ENCODE measurements at places on chromosomes 16 and 17.

- peak; percentile 95 for DNase-seq
Measured at GRCh38 chr16:4328046-4328781, 12.3 kb downstream of the GLIS2 start.

GRCh38 chr17:60080545-60080944 lies 1.8 kb upstream of the HEATR6 start:
- DNase-seq, result no peak

DNA sequence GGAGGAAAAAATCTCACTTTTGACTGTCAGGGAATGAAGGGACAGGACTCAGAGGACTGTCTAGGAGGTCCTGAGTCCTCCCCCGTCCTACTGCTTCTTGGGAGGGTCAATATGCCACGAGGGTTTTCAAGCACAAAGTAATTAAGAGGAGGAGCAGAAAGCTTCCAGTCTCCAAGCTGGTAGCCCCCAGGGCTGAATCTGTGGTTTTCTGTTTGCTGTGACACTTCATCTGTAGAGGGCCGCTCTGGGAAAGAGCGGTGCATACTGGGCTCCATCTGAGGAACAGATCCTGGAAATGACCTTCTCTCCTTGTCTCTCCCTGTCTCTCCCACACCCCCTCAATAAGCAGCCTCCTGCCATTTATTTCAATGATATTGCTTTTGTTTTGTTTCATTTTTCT lies 180.1 kb upstream of the SDK2 start:
- DNase-seq, result no peak

- no peak for DNase-seq
Measured at GRCh38 chr17:59620064-59620359, 317 bp downstream of the CLTC start.

DNA sequence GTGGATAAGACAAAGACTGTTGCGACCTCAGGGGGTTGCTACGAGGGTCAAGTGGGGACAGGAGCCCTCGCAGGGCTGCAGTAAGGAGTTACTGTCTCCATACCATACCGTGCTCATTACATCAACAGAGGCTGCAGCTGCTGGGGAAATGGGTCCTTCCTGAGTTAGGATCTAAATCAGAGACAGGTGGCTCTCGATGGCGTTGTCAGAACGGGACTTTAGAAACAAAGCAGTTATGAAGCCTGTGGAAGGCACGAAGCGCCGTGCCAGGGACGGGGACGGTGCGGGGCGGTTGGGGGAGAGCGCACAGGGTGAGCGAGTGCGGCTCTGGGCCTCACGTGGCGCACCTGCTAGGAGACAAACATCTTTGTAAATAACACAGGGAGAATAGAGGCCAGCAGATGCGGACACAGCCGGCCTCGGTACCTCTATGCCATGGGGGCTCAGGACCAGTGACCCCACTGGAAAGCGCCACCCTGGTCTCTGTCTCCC lies 34.4 kb downstream of the ZCCHC14 start:
- DNase-seq, result no peak

- DNase-seq, result no peak
Measured at GRCh38 chr16:53864819-53865493, 161.0 kb downstream of the FTO start.

DNA sequence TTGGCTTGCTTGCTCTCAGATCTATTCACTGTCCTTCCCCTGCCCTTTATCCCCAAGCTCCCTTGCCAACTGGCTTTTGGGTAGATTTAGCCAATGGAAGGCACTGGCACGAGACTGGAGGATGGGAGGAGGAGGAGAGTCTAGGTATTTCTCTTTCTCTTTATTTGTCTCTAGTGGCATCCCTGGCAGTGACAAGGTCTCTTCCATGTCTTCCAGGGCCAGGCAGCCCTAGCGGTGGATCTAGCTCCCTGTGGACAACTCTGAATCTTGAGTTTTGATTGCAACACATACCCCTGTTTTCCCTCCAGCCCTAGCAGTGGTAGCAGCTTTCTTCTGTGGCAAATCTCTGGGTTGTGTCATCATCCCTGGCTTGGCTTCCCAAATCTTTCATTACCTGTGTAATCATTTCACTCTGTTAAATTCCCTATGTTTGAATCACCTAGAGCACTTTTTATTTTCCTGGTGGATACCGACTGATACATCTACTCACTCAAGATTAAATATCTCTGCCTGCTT lies 171.1 kb upstream of the IRX6 start:
- no peak for DNase-seq

GRCh38 chr17:29390851-29391631 lies 878 bp downstream of the TAOK1 start:
- peak; percentile 43 for DNase-seq

DNA sequence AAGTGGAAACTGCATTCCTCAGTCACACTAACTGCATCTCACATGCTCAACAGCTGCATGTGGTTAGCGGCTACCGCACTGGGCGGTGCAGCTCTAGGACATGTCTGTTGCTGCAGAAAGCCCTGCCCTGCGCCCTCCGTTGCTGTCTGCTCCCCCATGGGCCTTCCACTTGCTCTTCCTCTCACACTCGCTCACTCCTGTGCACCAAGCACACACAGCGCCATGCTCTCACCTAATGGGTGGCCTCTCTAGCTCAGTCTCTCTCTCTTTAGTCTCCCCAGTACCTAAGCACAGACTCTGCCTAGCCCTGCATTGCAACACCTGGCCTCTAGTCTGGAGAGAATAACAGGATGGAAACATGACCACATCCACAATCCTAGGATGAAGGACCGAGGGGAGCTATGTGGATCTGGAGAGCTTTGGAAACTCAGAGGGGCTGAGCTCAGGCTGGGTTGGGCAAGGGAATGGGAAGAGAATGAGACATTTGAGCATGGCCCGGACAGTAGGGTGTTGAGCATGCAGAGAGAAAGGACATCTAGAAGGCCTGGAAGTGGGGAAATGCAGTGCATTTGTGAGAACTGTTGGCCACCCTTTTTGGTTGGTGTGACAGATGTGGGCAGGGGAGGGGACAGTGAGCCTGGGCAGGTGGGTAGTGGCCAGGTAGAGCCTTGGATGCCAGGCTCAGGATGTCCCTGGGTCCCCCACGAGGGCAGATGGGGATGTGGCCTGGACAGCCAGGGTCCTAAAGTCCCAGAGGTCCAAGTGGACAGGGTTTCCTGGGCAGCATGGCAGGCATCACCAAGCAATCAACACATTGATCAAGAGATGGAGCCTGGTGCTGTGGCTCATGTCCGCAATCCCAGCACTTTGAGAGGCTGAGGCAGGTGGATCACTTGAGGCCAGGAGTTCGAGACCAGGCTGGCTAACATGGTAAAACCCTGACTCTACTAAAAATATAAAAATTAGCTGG lies 16.1 kb downstream of the SGCA start:
- peak; percentile 48 for DNase-seq

All from HuH-7 (cell line).